ENCODE measurements at places on chromosomes 5 and 9. TPM values are rescaled to one million over a fixed set of nuclear protein-coding genes. Genes with fewer than 3 reads are reported as not detected.

The FAM120AOS gene
- 41.5 TPM for total RNA-seq

DNA sequence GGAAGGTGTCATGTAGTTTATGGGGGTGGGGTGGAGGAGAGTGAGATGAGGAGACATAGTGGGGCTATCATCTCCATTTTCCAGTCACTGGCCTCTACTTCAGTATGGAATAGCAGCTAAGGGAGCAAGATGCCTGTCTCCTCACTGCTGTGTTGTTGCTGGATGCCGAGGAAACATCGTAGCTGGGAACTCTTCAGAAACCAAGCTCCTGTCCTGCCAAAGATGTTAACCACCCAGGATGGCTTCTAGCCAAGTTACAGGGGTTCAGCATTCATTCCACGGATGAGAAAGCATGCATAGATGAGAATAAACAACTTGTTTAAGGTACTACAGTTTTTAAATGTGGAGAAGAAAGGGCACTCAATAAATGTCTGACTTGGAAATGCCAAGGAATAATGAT, 226.5 kb downstream of the ASTN2 start:
- DNase-seq = no peak

The MLLT3 gene
- total RNA-seq = 8.8 TPM

The GALNT12 gene
- total RNA-seq = 5.4 TPM

The C9orf50 gene
- total RNA-seq = not detected

DNA sequence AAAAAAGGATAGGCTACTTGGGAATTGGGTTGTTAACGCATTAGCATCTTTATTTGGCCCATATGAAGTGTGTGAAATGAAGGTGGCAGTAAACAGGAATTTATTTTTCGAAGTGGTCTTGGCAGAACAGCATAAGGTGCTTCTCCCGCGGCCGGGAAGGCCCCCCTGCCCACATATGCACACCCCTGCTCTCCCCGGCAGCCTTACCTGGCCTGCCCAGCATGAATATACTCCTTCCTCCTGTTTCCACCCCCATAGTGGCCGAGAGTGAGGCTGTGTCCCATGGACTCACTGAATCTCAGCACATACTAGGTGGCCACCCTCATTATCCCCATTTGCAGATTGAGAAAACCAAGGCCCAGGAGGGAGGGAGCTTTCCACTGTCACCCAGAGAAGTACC, 54.0 kb upstream of the OLFM1 start:
- DNase-seq = no peak

The SLC25A48 gene
- 0.49 TPM for total RNA-seq

- no peak for DNase-seq
These were observed 740 bp upstream of the TRMT10B start for GRCh38 chr9:37752642-37753488.

DNA sequence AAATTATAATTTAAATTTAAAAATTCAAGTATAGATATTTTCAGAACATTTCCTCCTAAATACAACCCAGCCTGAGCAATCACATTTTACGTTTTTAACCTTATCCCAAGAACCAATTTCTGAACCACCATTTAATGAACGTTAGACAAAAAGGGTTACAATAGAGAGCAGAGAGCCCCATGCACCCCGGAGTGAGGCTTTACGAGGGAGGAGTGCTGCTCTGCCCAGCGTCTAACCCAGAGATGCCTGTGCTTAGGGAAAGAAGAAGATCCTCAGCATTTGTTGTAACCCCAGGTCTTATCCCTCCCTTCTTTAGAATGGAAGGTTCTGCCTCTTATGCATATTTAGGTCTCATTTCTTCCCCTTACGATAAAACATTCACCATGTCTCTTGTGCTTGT, 169.1 kb downstream of the ICE1 start:
- DNase-seq = no peak

The SPINK13 gene
- not detected for total RNA-seq

The KLF4 gene
- total RNA-seq = 144 TPM

The LCN1 gene
- not detected for total RNA-seq

DNA sequence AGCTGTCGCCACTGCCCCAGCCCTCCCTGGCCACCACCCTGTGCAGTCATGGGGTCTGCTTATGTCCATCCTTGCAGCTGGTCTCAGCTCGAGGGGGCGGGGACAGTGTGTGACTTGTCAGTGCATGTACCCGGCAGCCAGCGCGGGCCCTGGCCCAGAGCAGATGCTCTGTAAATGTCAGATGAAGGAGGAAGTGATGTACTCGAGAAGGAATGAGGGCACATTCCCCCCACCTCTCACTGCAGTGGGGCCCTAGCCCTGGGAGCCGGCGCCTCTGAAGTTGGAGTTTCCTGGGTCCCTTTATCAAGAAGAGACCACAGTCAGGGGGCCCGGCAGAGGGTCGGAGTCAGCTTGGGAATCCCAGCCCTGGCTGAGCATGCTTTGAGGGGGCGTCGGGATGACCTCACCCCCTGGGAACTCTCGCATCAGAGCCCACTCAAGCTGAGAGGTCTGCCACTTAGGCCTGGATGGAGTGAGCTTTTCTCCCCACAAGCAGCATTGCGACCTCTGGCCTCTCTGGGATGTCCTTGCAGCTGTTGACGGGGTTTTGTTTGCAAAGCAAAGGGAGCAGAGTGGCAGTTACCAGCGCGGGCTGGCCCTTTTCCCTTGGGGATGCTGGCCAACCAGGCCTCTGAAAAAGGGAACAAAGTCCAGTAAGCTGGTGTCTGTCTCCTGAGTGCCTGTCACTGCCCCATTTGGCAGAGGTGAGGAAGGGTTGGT, 19.0 kb downstream of the NEURL1B start:
- DNase-seq = no peak

GRCh38 chr9:111900858-111901612, 4.4 kb downstream of the UGCG start:
- no peak for DNase-seq

The IFNA21 gene
- total RNA-seq = not detected

The ARL14EPL gene
- not detected for total RNA-seq

DNA sequence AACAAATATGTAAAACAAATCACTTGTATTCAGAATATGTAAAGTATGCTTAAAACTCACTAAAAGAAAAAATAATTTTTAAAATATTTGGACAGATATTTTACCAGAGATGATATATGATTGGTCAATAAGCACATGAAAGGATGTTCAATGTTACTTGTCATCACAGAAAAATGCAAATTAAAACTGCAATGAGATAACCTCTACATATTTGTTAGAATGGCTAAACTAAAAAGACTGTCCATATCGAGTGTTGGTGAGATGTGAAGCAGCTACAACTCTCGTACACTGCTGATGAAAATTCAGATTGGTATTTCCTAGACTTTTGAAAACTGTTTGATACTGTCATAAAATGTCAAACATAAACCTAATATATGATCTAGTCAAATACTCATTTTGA, 685.1 kb downstream of the DTWD2 start:
- DNase-seq = no peak

Measured in vagina (tissue), 2 donors.